ENCODE measurements at places on chromosomes 2 and 18.

DNA sequence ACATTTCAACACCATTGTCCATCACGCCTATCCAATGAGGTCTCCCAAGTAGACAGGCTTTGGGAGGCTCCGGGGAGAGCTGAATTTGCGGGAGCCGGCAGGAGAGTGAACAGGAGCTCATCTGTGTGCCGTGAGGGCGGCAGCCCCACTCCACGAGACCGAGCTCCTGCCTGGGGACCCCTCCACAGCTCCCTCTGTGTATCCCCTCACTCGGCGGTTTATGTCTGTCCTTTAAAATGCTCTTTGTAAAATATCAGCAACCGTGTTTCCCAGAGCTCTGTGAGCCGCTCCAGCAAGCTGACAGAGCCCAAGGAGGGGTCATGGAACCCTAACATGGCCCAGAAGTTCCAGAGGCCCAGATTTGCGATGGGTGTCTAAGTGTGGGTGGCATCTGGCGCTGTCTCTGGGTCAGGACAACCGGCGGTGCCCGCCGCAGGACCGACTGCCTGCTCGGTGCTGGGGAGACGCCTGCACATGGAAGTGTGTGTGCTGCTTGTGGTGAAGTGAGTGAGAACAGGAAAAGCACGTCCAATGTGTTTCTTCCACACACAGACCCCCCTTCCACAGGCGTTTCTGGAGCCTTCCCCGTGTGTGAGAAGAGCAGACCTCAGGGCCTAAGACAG is 34.8 kb downstream of the SLC66A2 start:
- no peak for DNase-seq

DNA sequence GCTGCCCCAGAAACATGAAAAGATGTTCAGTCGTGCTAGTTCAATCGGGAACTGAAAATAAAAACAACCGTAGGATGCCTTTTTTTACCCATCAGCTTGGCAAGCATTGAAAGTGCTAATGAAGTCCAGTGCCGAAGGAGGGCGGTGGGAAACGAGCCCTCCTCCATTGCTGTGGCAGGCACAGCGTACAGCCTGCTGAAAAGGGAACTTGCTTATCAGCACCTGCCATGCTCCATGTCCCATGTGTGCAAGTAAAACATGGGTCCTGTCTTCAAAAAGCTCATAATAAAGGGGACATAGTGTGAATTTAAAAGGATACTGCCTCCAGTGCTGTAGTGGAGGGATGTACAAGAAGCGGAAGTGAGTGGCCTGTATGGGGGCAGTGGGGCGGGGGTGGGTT is 82.4 kb downstream of the ARMC9 start:
- no peak for DNase-seq

DNA sequence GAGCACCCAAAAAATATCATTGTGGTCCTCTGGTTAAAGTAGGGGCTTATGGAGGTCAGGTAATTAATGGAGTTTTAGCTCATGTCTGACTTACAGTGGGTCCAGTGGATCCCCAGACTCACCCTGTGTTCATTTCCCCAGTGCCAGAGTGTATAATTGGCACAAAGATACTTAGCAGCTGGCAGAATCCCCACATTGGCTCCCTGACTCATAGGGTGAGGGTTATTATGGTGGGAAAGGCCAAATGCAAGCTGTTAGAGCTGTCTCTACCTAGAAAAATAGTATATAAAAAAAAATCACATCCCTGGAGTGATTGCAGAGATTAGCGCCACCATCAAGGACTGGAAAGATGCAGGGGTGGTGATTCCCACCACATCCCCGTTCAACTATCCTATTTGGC is 1067.6 kb upstream of the ACVR2A start:
- DNase-seq = no peak

- DNase-seq = no peak
Observed at GRCh38 chr2:25378731-25379490, 37.2 kb upstream of the DNMT3A start.

GRCh38 chr2:59096973-59097372 is 855.8 kb upstream of the FANCL start:
- no peak for DNase-seq

- DNase-seq = no peak
Observed at GRCh38 chr2:240578488-240578887, 8.0 kb upstream of the CAPN10 start.
